LHCN-M2 (cell line): ENCODE measurements at places on chromosomes 16 and 17.

DNA sequence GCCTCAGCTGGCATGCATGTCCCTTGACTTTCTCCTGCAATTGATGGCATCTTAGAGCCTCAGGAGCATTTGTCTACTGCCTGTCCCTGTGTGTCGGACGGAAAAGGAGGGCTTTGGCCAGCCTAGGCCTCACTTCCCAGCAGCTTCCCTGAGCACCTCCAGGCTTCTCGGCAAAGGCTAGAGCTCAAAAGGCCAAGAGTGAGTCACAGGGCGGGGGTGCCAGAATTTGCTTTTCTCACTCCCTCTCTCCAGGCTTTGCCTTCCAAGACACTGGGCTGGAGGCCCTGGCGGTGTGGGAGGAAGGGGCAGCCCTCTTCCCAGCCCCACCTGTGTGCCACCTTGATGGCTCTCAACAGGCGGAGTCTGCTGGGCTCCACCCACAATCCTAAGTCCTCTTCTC, 107.3 kb upstream of the MAF start:
- DNase-seq, result no peak

GRCh38 chr16:2148714-2149629, 547 bp downstream of the RAB26 start:
- peak; percentile 13 for DNase-seq

GRCh38 chr17:10556301-10557005, 7.0 kb upstream of the MYH2 start:
- peak; percentile 72 for DNase-seq

DNA sequence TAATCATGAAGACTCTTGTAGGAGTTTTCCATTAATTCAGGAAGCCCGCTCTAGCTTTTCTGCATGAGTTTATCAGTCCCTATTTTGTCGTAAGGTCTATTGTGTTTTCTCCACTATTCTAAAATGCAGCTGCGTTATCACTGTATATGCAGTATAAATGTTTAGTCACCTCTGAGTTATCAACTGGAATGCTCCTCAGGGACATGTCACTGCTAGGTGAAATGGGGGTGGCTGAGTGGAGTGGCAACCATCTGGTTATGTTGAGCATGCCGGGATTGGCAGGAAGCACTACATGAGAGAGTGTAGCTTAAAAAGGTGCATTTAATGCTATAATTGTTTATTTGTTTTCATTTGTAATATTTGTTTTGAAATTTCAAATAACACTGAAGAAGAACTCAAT, 285.2 kb upstream of the ELAC2 start:
- no peak for DNase-seq

GRCh38 chr16:57600048-57600835, 28.2 kb upstream of the ADGRG1 start:
- no peak for DNase-seq

DNA sequence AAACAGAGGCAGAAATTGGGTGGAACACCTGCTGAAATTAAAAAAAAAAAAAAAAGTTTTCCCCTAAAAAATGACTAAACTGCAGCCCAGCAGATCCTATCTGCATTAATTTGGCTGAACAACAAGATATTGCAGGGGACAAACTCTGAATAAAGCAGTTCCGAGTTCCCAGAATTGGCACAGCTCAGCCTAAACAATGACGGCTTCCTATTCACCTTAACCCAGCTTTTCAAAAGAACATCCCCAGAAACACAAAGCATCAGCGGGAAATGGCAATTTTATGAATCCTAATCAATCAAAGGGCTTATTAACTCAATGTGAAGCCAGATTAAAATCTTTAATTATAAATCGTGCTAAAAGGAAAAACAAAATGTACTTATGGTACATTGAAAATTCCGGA, 497.8 kb upstream of the ZFHX3 start:
- no peak for DNase-seq

GRCh38 chr17:36931096-36931696, 6.1 kb upstream of the LHX1 start:
- no peak for DNase-seq

- peak; percentile 24 for DNase-seq
Observed at GRCh38 chr16:19935694-19936093, 51.0 kb upstream of the GPRC5B start.

DNA sequence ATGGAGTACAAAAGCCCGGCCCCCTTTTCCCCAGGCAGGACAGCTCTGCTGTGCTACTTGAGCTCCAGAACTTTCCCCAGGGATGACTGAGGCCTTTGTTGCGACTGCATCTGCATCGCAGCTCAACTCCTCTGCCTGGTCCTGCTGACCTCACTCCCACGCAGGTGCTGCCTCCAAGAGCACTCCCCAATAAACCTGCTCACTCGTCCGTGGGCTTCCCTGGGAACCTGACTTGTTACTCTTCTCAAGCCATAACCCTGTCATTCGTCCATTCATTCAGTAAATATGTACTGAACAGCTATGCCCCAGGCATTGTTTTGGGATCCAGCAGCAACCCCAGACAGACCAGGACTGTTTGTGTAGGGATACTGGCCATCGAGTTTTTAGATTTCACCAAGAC, 11.6 kb upstream of the RMI2 start:
- DNase-seq, result no peak

DNA sequence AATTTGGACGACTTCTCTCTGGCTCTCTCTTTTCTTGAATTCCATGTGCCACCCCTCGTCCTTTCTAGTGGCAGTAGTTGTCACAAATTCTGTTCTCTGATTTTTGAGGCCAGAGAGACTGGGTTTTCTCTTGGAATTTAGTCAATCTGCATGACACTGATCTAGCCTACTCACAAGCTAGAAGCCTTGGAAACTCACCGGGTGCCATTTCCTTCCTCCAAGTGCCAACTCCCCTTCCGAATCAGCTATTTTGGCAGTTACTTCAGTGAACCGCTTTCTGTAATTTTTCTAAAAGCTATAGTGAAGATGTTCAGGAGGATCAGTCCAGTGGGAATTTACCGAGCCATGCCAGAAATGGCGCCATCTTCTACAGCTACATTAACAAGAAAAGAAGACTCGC, 228.9 kb downstream of the PMP22 start:
- DNase-seq, result no peak

- no peak for DNase-seq
Observed at GRCh38 chr17:13332207-13332606, 269.5 kb downstream of the HS3ST3A1 start.

GRCh38 chr17:72677108-72677507, 415.4 kb downstream of the SLC39A11 start:
- DNase-seq, result no peak

- DNase-seq, result no peak
Observed at GRCh38 chr16:58460219-58460610, 39.7 kb upstream of the NDRG4 start.

GRCh38 chr16:83011939-83012338, 385.2 kb downstream of the CDH13 start:
- DNase-seq, result no peak

DNA sequence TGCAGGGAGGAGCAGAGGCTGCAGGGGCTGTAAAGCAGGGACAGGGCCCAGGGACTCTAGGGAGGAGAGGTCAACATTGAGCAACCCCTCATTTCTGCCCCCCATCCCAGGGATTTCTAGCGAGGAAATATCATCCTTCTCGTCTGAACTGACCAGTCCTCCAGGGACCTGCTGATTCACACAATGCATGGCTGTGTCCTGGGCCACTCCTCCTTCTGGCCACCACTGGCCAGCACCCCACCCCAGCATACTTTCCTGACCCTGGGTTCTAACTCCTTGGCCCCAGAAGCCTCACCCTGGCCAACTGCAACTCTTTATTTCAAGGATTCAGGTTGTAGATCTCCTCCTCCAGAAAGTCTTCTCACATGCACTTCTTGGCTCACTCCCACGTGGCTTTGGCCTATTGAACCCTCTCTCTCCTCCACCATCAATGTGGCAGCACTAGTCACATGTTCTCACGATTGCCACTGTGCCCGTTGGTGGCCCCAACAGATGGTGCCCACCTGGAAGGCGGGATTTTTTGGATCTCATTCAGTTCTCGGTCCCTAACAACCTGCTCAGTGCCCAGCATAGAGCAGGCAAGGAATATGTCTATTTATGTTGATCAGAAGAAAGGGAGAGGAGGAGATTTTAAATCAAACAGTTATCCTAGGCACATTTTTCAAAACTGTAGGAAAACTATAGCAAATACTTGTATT, 41.5 kb downstream of the CUEDC1 start:
- DNase-seq, result peak; percentile 69

GRCh38 chr17:44307387-44308186, 814 bp upstream of the RUNDC3A start:
- DNase-seq, result peak; percentile 32

DNA sequence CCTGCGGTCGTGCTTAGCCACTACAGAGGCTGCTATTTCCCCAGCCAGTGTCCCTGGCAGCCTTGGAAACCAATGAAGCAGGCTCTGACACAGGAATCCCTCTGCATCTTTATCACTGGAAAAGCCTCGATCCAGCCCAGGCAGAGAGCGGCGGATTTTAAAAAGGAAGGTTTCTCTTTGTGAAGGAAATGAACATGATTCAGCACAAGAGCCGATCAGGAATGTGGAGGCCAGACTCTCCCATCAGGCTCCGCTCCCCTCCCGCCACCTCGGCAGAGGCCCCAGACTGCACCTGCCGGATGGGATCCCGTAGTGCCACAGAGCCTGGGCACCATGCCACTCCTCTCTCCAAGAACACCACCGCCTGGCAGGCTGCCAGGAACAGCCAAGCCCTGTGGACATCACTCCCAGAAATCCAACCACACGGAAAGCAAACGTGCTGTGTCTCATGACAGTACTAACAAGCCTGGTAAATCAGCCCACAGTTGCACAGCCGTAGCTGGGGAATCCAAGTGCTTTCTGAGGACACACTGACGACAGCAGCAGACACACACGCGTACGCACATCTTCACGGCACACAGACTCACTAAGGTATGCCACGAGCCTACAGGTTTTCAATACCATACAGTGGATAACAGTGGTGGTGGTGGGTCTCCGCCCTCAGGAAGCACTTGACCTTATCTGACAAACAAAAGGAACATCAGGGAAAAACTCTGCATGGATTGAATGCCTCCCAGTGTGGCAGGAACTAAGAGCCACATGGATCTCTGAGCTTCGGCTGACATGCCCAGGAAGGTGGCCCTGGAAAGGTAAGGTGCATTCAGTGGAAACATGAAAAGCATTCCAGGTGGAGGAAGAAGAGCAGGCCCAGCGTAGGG, 5.4 kb downstream of the LRRC75A start:
- DNase-seq, result peak; percentile 97

DNA sequence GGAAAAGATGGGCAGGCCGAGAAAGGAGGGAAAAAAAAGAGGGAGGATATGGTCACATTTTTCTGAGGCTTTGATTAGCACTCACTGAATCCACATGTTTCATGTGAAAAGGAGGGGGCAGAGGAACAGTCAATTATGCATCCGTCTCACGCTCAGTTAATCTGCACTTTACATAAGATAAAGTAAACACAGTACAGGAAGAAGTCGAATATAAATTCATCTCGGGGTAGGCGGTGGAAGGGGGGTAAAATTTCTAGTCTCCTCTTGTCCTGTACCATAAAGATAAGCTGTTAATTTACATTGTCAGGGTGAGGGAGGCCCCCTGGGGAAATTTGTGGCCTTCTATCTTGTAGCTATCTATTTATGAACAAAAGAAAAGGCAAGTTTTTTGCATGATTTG, 73.1 kb upstream of the CES5A start:
- no peak for DNase-seq

- DNase-seq, result no peak
Observed at GRCh38 chr17:29697371-29697770, 74.7 kb upstream of the CORO6 start.

DNA sequence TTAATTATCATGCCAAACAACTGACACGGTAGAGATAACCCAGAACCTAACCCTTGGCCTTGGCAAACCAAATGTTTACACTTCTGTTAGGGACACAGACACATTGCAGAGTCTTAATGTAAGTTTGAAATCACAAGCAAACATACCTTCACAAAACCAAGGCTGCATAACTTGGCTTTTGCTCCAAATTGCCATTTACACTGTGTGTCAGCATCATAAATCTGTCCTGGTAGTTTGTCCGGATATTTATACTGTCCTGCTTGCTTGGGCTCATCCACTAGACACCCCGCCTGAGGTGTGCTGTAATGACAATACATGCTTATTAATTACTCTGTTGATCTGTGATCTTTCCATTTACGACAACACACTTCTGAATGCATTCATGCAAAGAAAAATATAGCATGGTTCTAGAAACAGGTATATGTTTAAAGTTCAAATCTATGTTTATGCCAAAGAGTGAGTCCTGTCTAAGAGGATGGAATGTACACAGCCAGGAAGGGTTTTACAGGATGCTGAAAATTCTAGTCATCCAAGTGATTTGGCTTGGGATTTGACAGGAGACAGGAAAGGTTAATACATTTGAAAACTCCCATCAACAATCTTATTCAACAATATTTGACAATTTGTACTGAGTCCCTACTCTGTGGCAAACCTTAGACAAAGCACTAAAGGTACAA, 81.1 kb downstream of the ADAMTS18 start:
- DNase-seq, result no peak

DNA sequence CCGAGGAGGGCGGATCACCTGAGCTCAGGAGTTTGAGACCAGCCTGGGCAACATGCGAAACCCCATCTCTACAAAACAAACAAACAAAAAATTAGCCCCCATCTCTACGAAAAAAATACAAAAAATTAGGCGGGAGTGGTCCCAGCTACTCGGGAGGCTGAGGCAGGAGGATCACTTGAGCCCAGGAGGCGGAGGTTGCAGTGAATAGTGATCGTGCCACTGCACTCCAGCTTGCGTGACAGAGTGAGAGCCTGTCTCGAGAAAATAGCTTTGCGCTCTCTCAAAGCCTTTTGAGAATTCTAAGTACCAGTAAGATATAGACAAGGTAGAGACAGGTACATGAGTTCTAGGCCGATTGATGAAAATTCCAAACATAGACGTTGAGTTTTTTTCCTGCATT, 2.0 kb downstream of the SOCS7 start:
- no peak for DNase-seq

DNA sequence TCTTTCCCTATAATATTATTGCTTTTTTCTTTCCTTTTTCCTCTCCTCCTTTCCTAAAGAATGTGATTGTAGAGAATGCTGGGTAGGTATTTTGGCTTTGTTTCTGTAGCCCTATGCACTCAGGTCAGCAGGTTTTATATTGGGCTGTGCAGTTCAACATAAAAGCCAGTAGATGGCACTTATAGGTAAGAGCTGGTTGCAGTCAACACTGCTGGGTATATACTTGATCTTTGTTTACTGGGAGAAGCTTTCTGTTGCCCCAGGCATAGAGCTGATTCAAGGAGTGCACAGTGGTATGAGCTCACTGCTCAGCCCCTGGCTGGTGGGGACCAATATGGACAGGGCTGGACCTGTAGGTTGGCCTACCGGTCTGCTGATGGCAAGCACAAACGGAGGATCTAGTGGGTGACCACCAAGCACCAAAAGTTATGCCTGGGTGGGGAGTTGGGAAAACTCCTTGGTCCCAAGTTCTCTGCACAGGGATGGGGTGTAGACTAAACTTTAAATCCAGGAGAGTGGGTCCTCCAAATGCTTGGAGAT, 378.9 kb downstream of the PMP22 start:
- no peak for DNase-seq

DNA sequence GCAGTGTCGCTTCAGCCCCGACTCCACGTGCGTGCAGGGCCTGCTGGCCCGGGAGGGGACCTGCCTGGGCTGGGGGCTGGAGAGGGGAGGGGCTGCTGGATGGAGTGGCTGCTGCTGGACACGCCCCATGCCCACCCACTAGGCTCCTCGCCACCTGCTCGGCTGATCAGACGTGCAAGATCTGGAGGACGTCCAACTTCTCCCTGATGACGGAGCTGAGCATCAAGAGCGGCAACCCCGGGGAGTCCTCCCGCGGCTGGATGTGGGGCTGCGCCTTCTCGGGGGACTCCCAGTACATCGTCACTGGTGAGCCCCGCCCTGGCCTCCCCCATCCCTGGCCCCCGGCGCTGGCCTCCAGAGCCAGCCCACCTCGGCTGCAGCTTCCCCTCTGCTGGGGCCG, 2.4 kb downstream of the BRICD5 start:
- DNase-seq, result no peak
